ENCODE measurements at places on chromosomes 1 and 21.

GRCh38 chr21:16395285-16395684 is 665.5 kb downstream of the USP25 start:
- DNase-seq = no peak

- no peak for DNase-seq
These were observed 165.0 kb downstream of the TRIM33 start for GRCh38 chr1:114345930-114346479.

- DNase-seq = peak; percentile 40
These were observed 159.9 kb upstream of the NEGR1 start for GRCh38 chr1:72442262-72442661.

DNA sequence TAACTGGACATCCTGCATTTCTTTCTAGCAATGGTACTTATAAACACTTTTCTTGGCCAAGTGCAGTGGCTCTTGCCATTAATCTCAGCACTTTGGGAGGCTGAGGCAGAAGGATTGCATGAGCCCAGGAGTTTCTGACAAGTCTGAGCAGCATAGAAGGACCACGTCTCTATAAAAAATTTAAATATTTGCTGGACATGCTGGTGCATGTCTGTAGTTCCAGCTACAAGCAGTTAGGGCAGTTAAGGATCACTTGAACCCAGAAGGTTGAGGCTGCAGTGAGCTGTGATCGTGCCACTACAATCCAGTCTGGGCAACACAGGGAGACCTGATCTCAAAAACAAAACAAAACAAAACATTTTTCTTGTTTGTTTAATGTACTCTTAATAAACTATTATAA is 434.0 kb downstream of the PLA2G4A start:
- no peak for DNase-seq

GRCh38 chr21:34524646-34525601 is 12.9 kb upstream of the KCNE1 start:
- DNase-seq = peak; percentile 82

DNA sequence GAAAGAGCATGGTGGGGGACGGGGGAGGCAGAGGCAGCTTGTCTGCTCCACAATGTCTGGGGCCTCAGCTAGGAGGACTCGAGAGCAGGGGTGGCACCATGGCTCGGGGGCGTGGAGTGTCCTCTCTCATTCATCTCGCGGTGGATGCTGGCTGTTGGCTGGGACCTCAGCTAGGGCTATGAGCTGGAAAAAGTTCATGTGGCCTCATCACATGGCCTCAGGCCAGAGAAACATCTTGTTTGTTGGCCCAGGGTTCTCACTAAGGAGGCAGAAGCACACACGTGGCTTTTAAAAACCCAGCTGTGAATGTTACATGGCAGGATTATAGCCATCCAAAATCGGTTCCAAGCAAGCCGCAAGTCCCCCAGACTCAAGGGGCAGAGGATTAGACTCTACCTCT is 6.2 kb upstream of the CENPS start:
- DNase-seq = no peak

DNA sequence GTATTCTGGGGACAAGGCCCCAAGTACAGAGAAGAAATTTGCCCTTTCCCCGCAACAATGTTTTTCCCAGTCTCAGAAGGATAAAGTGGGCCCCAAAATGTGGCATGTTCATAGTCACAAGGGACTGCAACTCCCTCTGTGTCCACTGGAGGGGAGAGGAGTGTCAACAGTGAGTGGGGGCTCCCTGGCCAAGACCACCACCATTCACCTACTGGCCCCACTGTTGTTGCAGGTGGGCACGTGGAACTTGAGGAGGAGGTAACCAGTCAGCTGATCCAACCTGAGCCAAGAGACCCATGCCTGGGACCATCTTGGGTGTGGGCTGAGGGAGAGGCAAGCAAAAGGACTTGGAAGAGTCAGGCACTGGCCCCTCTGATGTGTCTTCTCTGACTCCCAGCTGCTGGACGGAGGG is 777 bp downstream of the NUDT17 start:
- peak; percentile 32 for DNase-seq

DNA sequence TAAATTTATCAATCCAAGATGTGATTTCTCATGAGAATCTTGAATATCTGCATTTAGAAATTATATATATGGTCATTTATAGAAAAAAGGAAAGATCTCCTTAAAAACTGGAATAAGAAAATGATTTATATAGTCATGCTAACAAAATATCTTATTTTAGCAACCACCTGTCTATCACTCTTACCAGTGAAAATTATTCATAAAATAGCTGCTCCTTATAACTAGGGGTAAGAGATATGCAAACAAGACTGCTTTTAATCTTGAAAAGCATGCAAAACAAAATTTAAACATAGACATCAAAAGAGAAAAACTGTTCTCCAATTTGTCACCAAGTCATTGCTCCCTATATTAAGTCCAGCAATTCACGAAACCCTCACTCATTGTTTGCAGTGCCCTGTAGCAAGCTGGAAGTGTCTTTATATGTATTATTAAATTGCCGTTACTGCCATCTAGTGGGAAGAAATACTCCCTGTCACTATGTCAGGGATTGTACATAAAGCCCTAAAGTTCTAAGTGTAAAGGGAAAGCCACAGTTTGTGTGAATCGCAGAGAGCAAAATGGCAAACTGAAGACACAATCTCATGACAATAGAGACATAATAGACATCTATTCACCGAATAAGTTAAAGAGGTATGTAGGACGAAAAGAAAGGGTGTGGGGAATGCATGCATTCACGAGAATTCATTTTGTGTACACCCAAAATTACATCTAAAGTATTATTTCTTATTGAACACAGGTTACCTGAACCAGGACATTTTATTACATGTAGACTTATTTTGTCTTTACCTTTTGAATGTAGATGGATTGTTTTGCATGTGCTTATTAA is 600.5 kb downstream of the USP25 start:
- DNase-seq = peak; percentile 74

- DNase-seq = no peak
These were observed 83.6 kb downstream of the ADARB1 start for GRCh38 chr21:45157932-45158331.

GRCh38 chr1:3313576-3313950 is 140.9 kb upstream of the ARHGEF16 start:
- peak; percentile 89 for DNase-seq

DNA sequence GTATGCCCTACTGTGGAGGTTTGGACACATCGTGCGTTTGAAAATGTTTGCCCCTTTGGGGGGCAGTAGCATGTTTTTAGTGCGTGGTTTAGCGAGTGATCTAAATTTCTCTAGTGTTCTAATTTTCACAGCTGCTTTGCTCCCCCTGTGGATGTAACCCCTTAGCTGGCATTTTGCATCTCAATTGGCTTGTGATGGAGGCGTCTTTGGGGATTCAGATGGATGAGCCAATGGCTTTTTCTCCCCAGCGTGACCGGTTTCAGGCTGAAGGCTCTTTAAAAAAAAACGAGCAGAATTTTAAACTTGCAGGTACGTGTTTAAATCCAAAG is 836 bp downstream of the CDC7 start:
- DNase-seq = no peak

- peak; percentile 52 for DNase-seq
These were observed 80.7 kb downstream of the TGFB2 start for GRCh38 chr1:218425647-218426342.

GRCh38 chr1:64126581-64126980 is 76.8 kb upstream of the UBE2U start:
- DNase-seq = no peak

DNA sequence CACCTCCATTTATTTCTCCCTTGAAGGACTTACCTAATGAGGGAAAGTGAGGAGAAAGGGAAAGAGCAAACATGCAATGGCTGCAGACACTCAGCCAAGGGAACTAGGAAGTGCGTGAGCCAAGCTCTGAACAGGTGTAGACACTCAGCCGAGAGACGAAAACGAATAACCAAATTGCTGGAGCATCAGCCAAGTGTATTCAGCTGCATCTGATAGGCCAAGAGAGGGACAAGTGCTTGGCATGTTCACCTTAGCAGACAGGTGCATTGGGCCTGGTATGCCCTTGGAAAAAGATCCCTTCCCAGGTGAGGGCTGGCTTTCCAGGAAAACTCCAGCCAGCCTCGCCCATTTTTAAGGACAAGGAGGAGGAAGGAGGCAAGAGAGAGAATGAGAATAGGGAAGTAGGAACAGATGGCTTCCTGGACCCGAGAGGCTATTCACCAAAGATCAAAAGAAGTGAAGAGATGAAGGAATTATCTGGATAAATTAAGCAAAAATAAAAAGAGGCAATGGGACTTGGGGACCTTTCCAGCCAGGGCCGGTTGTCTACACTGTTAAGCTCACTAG is 184.7 kb downstream of the TOMM20 start:
- no peak for DNase-seq

GRCh38 chr1:245317217-245317616 is 162.4 kb downstream of the KIF26B start:
- DNase-seq = no peak

- peak; percentile 79 for DNase-seq
These were observed 68.9 kb downstream of the ST3GAL3 start for GRCh38 chr1:43776043-43776761.

DNA sequence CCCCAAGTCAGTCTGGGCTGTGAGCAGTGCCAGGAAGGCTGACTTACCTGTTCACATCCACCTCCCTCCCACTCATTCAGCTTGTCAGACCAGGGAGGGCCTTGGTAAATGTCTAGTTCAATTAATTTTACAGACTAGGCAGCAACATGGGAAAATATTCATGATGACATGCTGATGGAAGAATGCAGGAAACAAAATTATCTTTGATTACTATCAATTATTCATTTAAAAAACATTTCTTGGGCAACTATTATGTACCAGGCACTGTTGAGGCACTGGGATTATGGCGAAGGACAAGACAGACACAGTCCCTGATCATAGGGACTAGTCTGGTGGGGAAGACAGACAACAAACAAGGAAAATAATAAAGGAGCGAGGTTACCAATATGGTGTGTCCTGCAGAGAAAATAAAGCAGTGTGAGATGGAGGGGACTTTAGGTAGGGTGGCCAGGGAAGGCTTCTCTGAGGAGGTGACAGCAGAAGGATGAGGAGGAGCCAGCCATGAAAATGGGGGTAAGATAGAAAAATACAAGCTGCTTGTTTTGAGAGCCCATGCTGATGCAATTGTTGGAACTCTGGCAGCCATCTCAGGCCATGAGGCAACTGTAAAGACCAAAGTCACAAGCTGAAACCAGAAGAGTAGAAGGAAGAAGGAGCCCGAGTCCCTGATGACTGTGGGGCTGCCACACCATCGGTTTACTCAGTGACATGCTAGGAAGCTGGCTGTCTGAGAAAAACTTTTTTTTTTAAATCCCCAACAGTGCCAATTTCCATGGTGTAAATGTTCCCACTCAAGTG is 14.0 kb downstream of the TRIM62 start:
- DNase-seq = no peak

DNA sequence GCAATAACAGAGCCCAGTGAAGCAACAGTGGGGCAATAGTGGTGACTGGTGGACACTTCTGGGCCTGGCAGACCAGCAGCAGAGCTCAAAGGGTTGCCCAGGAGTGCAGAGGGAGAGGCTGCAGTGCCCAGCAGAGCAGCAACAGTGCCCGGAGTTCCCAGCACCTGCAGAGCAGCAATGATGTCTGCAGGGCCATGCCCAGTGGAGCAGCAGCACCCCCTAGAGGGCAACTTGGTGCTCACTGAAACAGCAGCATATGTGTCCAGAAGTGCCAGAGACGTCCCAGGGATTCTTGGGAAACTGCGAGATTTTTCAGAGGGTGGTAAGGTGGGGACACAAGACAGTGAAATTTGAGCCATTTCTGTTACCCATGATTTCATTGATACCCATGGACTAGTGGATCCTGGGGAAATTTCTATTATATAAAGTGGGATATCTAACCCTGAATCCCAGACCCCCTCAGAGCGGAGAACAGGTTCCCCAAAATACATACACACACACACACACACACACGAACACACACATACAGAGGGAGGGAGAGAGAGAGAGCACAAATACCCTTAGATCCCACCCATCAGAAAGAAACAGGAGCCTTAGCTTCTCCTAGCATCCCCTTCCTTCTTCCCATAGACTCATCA is 156.9 kb upstream of the GJB5 start:
- DNase-seq = peak; percentile 58

- no peak for DNase-seq
These were observed 156.5 kb upstream of the KLHDC7A start for GRCh38 chr1:18324246-18324645.

DNA sequence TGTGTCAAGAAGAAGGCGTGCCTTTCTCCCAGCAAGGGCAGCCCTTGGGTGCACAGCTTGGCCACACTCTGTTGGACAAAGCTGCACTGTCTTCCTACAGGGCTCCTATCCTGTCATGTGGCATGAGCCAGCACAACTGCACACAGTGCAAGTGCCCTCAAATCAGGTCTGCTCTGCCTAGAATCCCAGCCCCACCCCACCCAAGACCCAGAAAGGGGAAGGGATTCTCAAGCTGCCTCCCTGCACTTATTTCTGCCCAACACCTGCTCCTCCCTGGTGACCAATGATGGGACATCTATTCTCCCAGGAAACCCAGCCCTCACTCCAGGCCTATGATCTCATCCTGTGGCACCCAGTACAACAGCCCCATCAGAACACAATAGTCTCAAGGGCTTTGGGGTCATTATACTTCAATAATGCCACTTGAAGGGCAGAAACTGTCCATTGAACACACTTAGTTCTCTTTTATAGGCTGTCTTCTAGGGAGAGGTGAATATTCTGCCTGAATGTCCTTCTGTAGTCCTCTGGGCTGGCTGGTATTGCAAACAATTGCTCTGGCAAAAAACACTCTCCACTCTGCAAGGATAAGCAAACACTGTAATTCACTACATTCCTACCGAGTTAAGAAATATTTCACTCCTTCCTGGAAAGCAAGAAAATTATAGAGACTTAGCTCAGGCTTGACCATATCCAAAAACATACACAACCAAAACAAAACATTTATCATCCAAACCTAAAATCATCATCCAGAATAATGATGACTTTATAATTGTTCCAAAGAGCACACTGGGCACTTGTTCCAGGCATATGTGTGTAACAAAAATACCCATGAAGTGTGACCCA is 43.1 kb upstream of the IGSF3 start:
- DNase-seq = no peak

DNA sequence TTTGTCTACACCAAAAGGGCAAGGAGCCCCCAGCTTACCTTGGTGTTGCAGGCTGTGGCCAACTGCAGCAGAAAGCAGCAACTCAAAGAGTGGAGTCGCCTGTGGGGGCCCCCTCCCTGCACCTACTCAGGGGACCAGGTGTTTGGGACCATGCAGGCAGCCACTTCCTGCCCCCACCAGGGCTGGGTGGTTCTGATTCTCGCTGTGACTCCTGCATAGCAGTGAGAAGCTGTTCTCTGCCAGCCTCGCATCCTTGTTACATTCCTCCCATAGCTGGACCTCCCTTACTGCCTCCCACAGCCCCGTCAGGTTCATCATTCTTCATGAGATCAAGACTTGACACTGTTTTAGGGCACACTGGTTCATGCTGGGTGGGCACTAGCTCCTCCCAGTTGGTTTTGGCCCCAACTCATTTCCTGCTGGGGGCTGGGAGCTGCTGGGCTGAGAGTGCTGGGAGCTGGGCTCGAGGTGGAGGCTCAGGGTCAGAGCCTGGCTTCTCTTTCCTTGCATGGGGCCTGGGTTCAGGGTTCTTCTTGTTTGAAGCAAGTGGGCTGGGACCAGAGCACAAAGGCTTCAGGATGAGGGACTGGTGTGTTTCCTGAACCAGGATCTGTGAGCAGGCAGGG is 146.9 kb upstream of the C1orf174 start:
- DNase-seq = no peak

GRCh38 chr1:1144122-1144842 is 28.4 kb upstream of the C1orf159 start:
- no peak for DNase-seq

GRCh38 chr1:113192242-113192641 is 119.2 kb downstream of the LRIG2 start:
- no peak for DNase-seq

Measured in fibroblast of skin of back (primary cell).